ENCODE measurements at places on chromosomes 1 and 21.

DNA sequence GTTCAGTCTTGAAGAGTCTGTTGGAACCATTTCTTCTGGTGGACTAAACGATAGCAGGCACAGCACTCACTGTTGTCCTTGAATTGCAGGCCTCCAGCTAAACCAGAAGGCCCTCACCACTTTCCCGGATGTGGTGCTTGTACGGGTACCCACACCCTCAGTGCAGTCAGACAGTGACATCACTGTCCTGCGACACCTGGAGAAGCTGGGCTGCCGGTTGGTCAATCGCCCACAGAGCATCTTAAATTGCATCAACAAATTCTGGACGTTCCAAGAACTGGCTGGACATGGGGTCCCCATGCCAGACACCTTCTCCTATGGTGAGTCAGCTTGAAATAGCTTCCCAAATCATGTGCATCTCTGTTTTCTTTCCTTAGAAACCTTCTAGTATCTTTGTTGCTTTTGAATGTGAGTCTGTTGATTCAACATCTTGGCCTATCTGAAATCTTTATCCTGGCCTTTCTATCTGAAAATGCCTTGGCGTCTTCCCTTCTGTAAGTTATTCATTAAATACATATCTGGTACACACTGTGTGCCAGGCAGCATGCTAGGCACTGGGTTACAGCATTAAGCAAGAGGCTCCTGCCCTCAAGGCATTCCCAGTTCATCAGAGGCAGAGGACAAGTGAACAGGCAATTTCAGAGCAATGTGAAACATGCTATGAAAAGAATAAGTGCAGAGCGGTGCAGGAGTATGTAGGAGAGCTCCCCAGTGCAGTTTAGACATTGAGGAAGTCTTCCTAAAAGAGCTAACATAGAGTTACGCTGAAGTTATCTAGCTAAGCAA is 18.9 kb downstream of the RIMKLA start:
- DNase-seq: no peak

DNA sequence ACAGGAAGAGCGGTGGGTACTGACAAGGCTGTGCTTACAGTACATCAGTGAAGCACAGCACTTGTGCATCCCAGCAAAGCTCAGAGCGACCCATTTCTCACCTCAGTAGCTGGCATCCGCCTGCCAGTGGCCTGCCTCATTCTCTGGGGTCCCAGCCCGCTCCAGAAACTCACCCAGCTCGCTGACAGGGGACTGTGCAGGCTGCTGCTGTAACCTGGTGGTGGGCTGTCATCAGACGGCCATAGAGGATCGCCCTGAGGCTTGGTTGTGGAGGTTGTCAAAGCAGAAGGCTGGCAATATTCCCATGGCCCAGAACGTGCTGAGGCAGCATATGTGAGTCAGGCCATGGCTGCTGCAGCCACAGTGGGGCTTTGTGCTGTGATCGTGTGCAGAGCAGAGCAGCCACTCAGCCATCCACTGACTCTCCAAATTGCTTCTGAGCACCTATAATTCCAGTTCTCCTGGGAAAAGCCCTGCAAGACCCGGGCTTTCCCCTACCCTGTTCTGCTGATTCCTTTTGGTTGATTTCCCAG is 13.6 kb upstream of the GPR137B start:
- DNase-seq: no peak

DNA sequence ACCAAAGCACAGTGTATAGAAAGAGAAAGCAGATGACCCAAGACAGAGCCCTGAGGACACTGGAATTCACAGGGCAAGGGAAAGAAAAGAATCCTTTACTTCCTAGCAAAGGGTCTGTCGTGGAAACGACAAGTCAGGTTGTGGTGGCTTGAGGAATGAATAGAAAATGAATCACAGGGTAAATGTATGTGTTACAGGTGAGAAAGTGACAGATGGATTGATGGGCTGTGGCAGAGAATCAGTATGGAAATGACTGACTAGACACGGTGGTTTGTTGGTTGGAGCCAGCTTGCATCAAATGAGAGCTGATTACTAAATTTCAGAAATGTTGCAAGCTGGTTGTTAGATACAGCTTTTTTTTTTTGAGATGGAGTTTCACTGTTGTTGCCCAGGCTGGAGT is 46.9 kb downstream of the PTP4A2 start:
- DNase-seq: no peak

GRCh38 chr1:56255516-56256152 is 323.7 kb downstream of the PLPP3 start:
- no peak for DNase-seq

DNA sequence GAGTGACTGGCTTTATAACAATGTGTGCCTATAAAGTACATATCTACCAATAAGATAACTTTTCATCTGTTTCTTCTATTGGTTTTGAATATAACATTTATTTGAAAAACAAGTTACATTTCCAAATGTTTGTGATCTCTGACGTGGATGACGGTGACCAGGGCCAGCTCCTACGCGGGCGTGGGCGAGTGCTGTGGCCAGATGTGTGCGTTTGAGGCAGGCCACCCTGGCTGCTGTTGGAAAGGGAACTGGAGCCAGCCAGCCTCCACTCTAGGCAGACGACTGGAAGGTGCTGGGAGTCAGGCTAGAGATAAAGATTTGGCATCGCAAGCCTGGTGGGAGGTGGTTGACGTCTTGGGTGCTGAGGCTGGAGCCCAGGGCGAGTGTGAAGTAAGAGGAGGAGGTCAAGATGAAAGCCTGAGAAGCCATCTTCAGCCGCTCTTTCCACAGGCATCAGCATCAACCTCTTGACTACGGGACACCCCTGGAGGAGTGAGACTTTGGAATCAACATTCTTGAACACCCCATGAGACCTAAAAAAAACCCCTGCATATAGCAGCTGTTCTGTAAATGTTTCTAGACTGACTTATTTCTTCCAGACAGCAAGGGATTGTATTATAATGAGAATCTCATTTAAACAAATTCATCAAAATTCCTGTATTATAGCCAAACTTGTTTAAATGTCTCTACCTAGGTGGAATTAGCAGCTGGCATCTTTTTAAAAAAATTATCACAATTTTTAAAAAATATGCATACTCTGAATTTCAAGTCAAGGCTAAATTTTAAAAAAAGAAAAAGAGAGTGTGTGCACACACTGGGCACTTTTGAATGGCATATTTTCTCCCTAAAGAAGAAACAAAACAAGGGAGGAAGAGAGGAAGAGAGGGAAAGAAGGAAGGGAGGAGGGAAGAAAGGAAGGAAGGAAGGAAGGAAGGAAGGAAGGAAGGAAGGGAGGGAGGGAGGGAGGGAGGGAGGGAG is 112.5 kb upstream of the SLC44A3 start:
- no peak for DNase-seq

DNA sequence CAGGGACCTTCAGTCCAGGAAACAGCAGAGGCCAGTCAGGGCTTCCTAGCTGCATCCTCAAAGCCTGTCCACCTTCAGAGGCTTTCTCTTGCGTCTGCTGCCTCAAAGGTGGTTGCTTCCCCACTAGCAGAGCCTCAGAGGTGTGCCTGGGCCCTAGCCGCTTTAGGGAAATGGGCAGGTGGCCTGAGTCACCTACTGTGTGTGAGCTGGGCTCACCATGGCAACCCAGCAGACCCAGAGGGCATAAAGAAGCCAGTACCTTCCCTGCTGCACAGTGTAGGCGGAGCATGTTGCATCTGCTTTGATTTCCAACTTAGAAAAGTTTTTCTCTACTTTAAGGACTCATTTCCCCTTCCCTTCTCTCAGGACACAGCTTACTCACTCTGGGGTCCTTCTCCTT is 12.5 kb downstream of the SLC9A1 start:
- no peak for DNase-seq

GRCh38 chr1:52683367-52683940 is 14.7 kb downstream of the COA7 start:
- no peak for DNase-seq

DNA sequence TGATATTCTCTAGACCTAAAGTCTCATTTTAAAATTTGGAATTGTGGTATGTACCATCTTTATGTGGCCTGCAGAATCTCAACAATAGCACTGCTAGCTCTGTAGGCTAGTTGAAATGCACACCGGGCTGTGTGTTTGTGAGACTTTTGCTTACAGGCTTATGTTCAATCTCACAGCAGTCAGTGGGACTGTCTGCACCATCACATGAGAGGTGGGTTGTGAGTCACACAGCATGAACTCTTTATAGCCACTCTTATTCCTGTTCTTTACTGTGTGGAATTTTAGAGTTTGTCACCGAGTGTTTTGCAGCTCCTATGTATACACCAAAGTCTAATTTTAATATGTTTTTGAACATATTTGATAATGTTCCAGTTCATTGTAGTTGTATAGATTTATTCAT is 74.6 kb downstream of the RASAL2 start:
- no peak for DNase-seq

DNA sequence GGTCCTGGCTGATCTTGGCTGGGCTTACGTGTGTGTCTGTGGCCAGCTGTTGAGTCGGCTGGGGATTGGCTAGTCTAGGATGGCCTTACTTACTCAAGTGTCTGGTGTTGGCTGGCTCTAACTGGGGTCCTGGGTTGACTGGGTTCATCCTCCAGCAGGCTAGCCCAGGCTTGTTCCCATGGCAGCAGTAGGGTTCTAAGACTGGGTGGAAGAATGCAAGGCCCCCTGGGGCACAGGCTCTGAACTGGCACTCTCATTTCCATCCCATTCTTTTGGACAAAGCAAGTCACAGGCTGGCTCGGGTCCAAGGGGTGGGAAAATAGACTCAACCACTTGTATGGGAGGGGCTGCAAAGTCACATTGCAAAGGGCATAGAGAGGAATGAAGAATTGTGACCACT is 7.9 kb upstream of the OPRD1 start:
- DNase-seq: no peak

DNA sequence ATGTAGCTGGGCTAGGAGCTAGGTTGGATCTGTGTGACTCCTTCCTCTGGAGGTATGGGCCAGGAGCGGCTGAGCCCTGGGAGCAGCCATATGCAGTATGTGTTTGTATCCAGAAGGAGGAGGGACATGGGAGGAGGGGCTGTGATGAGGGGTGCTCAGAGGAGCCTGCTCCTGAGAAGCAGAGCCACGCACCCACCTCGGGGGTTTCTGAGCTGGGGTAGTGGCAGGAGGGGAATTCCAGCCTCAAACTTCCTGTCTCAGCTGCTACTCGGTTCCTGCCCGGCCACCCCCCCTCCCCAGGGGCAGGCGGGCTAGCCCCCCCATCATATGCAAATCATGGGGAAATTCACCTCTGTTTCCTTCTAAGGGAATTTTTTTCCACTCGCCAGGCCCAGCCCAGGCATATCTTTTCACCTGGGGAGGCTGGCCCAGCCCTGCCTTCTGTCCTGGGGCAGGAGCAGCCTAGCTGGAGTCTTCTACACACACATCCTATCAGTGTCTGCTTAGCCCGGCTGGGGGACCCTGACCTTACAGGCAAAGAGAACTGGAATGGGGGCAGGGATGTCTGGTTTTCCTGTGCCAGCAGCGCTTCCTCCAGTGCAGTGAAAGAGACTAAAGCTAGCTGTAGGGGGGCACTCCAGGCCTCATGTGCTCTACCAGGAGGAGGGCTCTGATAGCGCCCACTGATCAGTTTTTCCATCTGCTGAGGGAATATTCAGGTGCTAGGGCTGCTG is 3.0 kb downstream of the ZC3H12A start:
- no peak for DNase-seq

GRCh38 chr1:15557594-15557993 is 27.3 kb downstream of the AGMAT start:
- no peak for DNase-seq
